ENCODE measurements at places on chromosomes 7 and 10. TPM values are rescaled to one million over a fixed set of nuclear protein-coding genes. Genes with fewer than 3 reads are reported as not detected.

GPNMB gene
- total RNA-seq: under 0.01 TPM

FAM25G gene
- total RNA-seq: not detected

PLOD3 gene
- 21.7 TPM for total RNA-seq

GDF2 gene
- total RNA-seq: not detected

GNB2 gene
- total RNA-seq: 62.0 TPM

MOGAT3 gene
- not detected for total RNA-seq

CHN2 gene
- total RNA-seq: not detected

DNA sequence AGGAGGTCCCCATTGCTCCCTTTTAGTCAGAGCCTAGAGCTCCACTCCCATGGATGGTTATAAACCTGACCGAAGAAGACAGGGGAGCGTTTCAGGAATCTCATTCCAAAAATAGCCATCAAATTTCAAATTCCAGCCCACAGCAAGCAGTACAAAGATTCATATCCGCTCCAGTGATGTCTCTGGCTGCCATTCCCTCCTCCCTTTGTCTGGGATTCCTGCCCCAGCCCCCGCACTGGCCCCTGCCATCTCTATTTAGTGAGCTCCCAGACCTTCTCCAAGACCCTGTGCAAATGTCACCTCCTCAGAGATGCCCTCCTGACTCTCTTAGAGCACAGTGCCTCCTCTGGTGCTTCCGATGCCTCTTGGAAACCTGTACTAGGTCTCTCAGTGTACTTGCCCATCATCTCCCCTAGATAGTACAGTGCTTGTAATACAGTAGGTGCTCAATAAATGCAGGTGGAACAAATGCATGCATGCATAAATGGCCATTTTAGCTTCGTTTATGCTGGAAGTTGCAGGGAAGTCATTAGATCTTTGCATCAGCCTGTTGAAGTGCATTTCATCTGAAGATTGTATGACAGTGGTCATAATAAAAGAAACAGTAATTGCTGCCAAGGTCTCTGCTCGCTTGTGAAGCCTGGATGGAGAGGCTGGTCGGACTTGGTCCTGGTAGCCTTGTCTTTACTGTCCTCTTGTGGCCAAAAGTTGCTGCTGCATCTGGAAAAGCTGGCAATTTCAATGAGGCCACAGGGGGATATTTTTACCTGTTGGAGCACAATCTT, 32.0 kb upstream of the HABP2 start:
- DNase-seq: peak; percentile 70

DNA sequence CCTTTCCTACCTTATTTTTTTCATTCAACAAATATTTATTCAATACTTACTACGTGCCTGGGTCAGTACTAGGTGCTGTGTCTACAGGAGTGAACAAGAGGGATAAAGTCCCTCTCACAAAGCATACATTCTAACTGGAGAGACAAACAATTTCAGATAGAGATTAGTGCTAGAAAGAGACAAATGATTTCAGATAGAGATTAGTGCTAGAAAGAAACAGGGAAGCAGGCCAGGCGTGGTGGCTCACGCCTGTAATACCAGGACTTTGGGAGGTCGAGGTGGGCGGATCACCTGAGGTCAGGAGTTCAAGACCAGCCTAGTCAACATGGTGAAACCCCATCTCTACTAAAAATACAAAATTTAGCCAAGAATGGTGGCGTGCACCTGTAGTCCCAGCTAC, 34.6 kb downstream of the RBM28 start:
- no peak for DNase-seq

DNA sequence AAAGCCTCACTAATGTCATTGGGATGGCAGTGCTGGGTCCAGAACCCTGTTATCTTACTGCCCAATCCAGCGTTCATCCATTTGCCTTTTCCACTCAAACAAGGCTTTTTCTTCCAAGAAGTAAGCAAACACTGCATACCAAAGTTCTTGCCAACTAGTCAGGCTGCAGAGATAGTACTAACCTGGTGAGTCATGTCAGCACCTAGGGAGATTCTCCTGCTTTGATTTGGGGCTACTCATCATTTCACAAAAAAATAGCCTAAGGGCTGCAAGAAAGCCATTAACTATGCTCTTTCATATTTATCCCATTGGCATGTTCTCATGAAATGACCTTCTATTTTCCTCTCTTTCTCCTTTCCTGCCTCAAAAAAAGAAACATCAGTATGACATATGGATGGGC, 142.6 kb downstream of the TWIST1 start:
- DNase-seq: peak; percentile 78

DNA sequence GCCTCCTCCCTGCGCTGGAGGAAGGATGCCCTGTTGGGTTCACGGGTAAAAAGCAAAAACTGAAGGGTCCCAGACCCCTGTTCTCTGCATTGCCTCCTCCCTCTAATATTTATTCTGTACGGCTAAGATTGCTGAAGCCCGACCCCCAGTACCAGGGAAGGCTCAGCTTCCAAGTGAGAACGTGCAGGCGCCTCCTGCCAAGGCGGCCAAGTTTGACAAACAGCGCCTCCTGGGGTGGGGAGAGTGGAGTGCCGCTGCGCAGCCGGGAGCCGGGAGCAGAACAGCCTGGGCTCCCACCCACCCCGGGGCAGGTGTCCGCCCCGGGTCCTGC, 4.7 kb upstream of the EBF3 start:
- DNase-seq: peak; percentile 31

DNA sequence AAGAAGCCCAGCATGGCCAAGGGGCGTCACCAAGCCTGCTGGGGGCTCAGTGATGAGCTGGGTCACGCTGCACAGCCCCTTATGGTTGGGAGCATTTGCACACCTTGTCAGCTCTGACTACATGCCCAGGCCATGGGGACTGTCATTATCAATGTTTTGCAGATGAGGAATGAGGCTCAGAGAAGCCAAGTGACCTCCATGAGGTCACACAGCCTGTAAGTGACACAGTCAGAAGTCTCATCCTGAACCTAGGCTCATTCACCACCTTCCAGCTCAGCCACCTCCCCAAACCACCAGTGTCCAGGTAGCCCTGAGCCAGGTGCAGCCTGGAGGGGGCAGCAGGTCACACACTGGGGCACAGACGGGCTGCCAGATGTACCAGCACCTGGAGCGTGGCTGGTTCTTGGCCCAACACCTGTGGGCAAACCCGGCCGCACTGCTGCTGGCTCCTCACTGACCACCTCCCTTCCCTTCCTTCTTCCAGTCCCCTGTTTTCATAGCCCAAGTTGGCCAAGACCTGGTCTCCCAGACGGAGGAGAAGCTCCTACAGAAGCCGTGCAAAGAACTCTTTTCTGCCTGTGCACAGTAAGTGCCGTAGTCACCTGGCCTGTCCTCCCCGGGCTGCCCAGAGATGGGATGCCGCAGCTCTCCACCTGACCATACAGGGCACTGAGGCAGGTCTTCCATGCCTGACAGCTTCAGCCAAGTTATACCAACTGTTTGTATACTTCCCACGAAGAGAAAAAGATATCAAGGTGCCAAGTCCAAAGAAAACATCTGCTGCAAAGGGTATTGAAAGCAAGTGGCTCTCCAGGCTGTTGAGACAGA, 119.6 kb downstream of the RGS10 start:
- DNase-seq: no peak

DNA sequence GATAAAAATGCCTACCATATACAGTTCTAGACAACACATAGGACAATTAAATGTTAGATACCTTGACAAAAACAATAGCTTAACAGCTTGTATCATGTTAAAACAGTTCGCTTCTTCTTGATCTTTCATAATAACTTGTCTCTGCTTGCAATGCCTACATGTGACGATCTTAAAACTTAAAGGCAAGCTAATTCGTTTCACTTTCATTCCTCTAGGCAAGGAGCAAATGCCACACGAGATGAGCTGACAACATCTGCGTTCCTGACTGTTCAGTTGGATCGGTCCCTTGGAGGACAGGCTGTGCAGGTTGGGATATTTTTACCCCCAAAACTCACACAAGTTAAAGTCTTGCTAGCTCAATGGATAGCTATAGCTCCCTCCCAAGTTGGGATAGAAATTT, 51.6 kb upstream of the ARL4A start:
- no peak for DNase-seq

DNA sequence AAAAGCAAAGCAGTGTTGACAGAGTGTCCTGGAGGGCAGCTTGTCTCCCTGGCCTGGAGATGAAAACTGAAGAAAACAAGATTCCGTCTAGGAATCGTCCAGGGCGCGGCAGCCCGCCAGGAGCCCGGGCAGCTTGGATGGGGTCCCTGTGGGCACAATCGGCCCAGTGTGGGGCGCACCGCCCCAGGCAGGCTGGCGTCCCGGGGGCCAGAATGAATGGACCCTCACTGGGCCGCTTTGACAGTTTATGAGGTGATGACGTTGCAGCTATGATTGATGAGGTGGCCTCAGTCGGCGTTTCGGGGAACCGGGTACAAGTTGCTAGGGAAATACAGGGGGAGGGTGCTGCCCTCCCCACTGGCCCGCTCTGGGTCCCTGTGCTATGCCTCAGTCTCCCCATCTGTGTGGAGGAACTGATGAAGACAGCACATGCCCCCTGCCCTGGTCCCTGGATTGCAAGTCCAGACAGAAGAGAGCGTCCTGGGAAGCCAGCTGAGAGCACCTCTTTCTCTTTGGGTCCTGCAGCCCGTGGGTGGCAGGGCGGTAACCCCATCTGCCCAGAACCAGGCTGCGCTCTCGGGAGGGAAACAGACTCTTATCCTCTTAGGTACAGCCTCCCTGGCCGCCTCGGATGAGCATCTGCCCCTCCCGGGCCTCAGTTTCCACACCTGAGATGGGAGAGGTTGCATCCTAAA, 131.3 kb downstream of the LHPP start:
- no peak for DNase-seq

GRCh38 chr7:72504061-72504706, 92.0 kb upstream of the CALN1 start:
- DNase-seq: no peak

- DNase-seq: peak; percentile 81
Measured at GRCh38 chr10:66836057-66836456, 89.8 kb upstream of the LRRTM3 start.

- DNase-seq: no peak
Measured at GRCh38 chr7:44897309-44897708, 12.0 kb upstream of the PURB start.

DNA sequence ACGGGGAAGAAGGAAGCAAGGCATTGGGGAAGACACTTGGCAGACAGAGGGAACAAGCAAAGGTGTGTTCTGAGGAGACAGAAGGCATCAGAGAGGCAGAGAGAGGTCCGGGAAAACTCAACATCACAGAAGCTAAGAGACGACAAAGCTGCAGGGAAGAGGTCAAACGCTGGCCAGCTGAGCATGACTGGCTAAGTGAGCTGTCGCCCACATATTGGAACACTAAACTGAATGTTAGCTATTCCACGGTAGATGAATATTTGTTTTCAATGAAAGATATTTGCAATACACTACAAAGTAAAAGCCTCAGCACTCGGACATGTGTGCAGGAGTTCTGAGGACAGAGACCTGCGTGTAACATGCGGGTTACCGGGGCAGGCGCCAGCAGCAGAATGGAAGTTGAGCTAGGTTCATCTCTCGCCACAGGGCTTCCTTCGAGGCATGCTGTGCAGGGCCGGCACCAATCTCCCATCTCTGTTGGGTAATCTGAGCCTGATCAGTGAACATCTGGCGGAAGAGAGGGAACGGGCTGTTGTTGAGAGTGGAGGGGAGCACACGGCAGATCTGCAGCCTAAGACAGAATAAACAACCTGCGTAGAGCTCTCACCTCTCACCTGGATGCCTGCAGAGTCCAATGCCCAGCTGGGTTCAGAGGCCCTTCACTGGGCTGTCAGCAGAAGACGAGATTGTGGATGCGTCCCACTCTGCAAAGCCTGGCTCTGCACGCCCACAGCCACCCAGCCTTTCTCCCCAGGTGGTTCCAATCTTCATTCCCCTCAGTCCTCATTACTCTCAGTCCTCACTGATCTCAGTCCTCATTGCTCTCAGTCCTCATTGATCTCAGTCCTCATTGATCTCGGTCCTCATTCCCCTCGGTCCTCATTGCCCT, 35.9 kb downstream of the INSIG1 start:
- DNase-seq: no peak

DNA sequence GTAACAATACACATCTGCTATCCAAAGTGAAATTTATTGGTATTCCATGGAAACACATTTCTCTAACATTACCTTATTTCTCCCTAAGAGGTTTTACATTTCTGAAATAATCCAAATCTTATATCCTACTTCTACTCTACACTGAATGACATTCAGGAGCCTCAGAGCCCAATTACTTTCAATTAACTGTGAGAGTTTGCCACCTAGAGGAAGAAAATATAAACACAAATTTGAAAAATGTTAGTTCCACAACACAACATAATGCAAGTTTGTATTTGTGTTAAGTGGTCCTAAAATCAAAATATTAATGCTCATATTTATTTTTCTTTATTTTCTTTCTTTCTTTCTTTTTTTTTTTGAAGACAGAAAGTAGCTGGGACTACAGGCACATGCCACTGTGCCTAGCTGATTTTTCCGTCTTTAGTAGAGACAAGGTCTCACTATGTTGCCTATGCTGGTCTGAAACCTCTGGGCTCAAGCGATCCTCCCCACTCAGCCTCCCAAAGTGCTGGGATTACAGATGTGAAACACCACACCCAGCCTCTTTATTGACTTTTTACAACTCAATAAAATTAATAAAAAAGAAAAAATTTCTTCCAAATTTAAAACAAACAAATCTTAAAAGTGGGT, 46.0 kb downstream of the ATAD1 start:
- peak; percentile 20 for DNase-seq

DNA sequence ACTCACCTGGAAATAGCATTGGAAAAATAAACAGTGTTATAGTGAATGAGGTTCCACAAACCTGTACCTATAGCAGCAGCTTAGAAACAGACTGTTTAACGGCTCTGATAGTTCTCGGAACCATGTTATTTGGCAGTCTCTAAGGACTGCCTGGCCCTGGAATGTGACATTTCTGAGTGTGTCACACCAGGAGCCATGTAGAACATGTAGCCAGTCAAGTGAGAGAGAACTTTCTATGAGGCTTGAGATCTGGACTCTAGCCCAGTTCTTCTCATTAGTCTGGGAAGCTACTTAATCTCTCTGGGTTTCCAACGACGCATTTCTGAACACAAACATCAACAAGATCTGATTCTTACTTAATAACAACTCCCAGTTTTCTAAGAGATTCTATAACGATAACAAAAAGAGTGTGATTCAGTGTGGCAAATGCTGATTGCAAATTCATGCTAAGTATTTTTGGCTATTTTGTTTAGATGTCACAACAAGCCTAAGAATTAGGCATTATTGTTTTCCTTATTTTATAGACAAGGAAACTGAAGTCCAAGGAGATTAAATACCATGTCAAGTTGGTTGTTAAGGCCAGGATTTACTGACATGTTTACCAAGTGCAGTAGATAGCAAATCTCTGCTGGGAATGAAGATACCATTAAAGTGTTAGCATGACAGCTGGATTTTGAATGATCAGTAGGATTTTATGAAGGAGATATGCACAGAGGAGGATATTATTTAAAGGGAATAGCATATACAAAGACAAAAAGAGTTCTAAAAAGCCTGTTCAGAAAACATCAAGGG, 47.2 kb downstream of the APBB1IP start:
- DNase-seq: no peak
